Occipital lobe (tissue), 3 donors: ENCODE measurements at places on chromosomes 11 and 22. TPM values are rescaled to one million over a fixed set of nuclear protein-coding genes. Genes with fewer than 3 reads are reported as not detected.

The KCTD14 gene
- total RNA-seq: 0.78 TPM

GRCh38 chr11:78386215-78386941 is 31.2 kb downstream of the GAB2 start:
- DNase-seq: no peak

- no peak for DNase-seq
Observed at GRCh38 chr11:126834149-126834548, 166.4 kb downstream of the KIRREL3 start.

The SIPA1 gene
- total RNA-seq: 3.7 TPM

DNA sequence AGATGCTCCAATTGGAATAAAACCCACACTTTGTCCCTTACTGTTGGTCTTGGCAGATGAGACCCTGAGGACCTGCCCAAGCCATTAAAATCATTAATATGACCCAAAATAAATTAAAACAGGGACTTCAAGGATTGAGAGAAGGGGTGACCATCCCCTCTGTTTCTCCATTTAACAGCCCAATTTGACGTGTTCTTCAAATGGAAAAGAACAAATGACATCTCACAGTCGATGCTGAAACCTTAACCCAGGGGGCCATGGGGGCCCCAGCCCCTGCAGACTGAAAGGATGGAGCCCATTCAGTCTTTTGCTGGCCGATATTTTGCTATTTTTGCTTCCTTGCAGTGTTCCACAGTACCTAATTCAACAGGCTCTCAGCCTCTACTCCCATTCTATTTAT is 20.5 kb downstream of the ZNF74 start:
- DNase-seq: no peak

- no peak for DNase-seq
Observed at GRCh38 chr11:119251114-119251513, 45.0 kb downstream of the CBL start.

The SLC5A1 gene
- total RNA-seq: not detected

GRCh38 chr11:117704395-117705100 is 92.5 kb downstream of the DSCAML1 start:
- DNase-seq: peak; percentile 76

DNA sequence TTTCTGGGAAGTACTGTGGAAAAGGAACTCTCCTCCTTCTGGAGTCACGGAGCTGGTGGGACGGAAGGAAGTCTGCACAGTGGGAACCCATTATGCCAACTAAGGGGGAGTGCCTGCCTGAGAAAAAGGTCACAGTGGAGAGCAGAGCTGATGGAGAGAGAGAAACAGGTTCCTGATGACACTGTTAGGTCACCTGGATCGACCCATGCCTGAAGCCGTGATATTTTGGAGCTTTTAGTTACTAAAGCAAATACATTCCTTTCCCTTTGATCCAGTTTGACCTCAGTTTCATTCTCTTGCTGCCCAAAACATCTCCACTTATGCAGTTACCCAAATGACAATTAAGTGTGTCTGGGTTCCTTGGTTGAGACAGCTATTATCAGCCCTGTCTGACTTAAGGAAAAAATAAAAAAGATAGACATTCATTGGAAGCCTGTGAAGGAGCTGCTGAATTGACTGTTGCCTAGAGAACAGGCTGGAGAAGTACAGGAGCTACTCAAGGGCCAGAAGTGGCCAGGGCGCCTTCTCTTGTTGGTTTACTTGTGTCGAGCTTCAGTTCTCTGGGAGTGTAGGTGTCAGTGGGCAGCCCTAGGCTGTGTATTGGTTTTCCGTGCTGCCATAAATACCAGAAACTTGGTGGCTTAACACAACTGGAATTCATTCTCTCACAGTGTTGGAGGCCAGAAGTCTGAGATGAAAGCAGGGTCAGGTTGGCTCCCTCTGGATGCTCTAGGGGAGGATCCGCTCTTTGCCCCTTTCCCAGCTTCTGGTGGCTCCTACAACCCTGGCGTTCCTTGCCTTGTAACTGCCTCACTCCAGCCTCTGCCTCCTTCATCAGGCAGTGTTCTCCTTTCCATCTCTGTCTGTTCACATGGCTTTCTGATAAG is 13.6 kb downstream of the MRGPRD start:
- DNase-seq: no peak

GRCh38 chr11:8759634-8760033 is 77.0 kb downstream of the RPL27A start:
- DNase-seq: no peak

- DNase-seq: no peak
Observed at GRCh38 chr22:47295982-47296381, 533.5 kb downstream of the TBC1D22A start.

DNA sequence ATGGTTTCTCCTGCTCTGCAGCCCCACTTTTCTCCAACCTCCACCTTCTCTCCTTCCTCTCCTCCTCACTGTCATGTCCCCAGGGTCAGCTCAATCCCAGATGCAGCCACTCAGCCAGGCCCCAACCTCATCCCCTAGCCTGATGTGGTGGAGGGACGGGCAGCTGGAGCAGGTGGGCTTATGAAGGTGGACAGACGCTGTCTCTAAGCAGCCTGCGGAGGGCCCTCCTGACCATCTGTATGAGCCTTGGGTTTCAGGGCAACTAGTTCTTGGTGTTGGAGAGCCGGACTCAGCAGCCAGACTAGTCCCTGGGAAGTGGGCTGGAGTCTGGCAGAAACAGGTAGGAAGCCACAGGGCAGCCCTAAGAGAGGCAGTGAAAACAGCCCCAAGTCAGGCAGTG is 18.1 kb downstream of the CRYBB2 start:
- no peak for DNase-seq

DNA sequence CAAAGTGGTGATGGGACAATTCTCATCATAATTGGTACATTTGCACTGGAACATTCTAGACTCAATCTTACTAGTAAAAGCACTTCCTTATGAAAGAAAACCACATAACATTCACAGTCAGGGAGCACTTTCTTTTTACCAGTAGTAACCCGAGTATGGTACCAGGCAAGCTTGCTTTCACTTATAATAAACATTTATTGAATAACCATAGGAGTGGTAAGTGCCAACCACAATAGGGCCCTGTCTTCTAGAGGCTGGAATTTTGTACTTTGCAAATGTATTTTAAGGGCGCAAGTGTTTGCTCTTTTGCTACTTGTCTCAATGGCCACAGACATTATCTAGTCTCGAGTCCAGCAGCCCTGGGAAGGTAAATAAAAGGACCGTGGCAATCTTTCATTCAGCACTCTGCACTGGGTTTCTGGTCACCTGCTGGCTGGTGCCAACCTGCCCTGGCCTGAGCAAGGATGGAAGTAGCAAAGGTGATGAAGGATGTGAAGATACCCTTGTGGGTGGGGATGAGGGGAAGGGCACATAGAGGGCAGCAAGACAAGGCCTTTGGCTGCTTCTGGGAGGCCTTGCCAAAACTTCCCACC is 24.2 kb downstream of the C22orf31 start:
- no peak for DNase-seq

DNA sequence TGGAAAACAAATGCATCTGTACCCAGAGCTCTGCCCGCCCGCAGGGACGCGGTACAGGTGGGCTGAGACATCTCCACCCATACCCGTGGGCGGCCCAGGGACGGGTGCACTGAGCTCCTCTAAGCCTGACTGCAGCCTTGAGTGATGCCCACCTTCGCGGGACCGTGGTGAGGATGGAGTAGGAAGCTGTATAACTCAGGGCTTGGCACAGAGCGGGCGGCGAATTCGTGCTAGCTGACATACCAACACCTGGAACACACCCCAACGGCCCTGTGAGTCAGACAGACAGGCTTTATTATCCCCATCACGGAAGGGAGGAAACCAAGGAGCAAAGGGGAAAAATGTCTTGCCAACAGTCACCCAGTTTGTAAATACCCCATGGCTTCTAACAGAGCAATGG is 61.9 kb downstream of the SMCO4 start:
- DNase-seq: no peak

The TMEM223 gene
- 15.9 TPM for total RNA-seq

DNA sequence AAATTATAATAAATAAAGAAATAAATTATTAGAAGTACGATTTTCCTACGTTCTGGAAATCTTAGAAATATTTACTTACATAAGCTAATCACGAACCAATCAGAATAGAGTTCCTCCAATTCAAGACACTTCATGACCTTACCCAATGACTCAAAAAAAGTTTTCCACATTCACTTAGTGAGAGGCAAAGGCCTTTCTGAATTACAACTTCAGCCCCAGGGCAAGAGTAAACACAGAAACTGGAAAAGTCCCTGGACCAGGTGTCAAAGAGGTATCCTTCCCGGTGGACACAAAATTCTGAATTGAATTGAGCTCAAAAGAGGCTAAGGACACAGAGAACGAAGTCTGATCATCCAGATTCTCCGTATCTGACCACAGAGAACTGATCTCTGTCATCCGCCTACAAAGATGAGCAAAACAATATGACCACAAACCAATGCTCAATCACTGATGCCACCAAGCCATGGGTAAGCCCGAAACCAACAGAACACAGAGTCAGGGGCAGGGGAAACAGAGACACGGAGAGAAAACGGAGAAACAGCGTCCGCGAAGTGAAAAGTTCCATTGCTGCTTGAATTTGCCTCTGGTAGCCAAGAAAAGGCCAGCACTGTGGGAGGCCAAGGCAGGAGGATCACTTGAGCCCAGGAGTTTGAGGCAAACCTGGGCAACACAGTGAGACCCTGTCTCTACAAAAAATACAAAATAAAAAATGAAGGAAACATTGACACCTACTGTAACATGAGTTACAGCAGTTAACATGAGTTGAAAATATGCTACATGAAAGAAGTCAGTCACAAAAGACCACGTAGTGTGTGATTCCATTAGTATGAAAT is 6.8 kb downstream of the BID start:
- DNase-seq: no peak

DNA sequence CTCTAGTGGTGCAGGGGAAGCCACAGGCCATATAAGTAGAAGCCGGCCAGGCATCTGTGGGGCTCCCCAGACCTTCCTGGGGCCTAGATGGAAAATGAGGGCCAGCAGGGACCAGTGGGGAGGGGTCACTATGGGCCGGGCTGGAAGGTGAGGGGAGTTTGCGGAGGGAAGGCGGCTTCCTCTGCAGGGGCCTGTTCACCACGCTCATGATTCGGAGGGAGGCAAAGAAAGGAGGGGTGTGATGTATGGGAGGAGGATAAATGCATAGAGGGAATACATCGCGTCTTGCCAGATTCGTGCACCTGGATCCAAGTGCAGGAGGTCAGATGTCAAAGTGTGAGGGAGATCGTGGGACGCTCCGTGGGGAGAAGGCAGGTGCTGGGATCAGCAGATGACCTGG is 6.9 kb downstream of the SLC16A8 start:
- DNase-seq: no peak

The FIBP gene
- 107 TPM for total RNA-seq

The XNDC1N gene
- total RNA-seq: 6.2 TPM

DNA sequence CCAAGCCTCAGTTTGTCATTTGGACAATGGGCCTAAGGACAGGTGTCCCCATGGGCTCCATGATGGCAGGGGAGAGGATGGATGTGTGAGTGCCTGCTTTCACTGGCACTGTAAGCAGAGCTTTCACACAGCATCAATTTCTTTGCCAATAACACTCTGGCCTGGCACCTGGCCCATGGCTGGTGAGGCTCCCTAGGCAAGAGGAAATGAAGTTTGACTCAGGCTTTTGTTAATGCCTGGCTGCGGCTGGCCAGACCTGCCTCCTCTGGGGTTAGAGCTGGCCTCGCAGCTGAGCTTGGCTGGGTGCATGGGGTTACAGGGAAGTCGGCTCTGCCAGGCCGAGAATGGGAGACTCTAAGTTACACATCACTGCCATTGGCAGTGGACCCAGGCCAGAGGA is 30.0 kb upstream of the SEZ6L start:
- DNase-seq: peak; percentile 41

GRCh38 chr11:130404727-130405126 is 23.7 kb downstream of the ADAMTS8 start:
- DNase-seq: no peak

DNA sequence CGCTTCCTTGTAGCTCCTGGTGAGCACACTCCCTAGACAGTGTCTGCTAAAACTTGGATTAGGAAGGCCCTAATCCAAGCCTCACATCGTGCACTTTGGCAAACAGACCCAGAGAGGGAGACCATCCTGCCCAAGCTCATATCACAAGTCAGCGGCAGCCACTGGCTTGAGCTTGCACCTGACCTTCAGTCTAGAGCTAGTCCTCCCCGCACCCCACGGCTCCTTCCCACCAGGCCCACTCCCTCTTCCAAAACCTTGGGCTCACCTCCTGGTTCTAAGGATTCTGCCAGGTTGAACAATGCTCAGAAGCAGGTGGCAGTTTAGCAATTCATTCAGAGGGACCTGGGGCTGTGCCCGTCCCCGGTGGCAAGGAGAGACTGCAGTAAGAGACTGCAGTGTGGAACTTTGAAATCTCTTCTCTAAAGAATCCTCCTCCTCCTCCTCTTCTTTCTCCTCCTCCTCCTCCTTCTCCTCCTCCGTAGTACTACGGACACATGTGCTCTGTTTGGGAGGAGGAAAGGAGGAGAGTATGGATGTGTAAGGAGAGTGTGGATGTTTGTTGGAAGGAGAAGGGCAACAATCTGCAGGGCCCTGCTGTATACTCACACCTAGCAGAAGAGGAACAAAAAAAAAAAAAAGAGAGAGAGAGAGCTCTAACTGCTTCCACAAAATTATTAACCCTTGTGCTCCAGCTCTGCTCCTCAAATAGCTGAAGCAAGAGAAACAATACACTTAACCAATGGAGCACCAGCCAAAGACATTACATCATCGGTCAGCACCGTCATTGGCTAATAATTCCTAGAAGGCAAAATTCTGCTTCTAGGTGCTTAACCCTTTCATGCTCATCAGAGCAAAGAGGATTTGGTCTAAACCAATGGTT is 6.0 kb downstream of the SYN3 start:
- DNase-seq: no peak

The TSGA10IP gene
- total RNA-seq: not detected
